ENCODE measurements at places on chromosomes 16 and 17. TPM values are rescaled to one million over a fixed set of nuclear protein-coding genes. Genes with fewer than 3 reads are reported as not detected.

LMF1 gene
- 14.3 TPM for total RNA-seq

AXIN2 gene
- total RNA-seq, result 0.66 TPM

NECAB2 gene
- 2.2 TPM for total RNA-seq

MEFV gene
- 0.02 TPM for total RNA-seq

GPRC5C gene
- 62.9 TPM for total RNA-seq

TNFRSF13B gene
- total RNA-seq, result not detected

CWC25 gene
- 21.8 TPM for total RNA-seq

NPIPB2 gene
- 2.5 TPM for total RNA-seq

CRYBA1 gene
- total RNA-seq, result not detected

SPATA22 gene
- not detected for total RNA-seq

Measured in A549 treated with Hydrocortisone at 1 μM for 4 hours (cell line).